Esophagus squamous epithelium (tissue), 5 donors: ENCODE measurements at places on chromosomes 7 and 10.

GRCh38 chr10:71269301-71270288, 49.5 kb upstream of the SLC29A3 start:
- peak overlapping the region; percentile 4 for H3K27ac ChIP-seq
- no peak overlapping the region for H3K4me3 ChIP-seq
- no peak for DNase-seq
- H3K27me3 ChIP-seq, result no peaks in the 10 kb centered on the region
- no peaks in the 10 kb centered on the region for H3K36me3 ChIP-seq

GRCh38 chr10:117884093-117884492, 162.6 kb downstream of the RAB11FIP2 start:
- H3K36me3 ChIP-seq, result no peaks in the 10 kb centered on the region
- no peak overlapping the region for H3K4me3 ChIP-seq
- no peak for DNase-seq

- H3K27ac ChIP-seq, result no peak overlapping the region
- H3K36me3 ChIP-seq, result no peaks in the 10 kb centered on the region
- no peak for DNase-seq
- H3K4me3 ChIP-seq, result no peak overlapping the region
- no peaks in the 10 kb centered on the region for H3K27me3 ChIP-seq
- no peaks in the 10 kb centered on the region for H3K4me1 ChIP-seq
Measured at GRCh38 chr7:138833596-138833995, 35.6 kb upstream of the ATP6V0A4 start.

DNA sequence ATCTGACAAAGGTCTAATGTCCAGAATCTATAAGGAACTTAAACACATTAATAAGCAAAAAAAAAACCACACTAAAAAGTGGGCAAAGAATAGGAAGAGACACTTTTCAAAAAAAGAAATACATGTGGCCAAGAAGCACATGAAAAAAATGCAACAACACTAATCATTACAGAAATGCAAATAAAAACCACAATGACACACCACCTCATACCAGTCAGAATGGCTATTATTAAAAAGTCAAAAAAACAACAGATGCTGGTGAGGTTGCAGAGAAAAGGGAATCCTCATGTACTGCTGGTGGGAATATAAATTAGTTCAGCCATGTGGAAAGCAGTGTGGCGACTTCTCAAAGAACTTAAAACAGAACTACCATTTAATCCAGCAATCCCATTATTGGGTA, 119.0 kb downstream of the LMBR1 start:
- H3K36me3 ChIP-seq, result no peaks in the 10 kb centered on the region
- H3K27ac ChIP-seq, result no peak overlapping the region
- H3K4me1 ChIP-seq, result no peaks in the 10 kb centered on the region
- no peaks in the 10 kb centered on the region for H3K27me3 ChIP-seq
- DNase-seq, result no peak

DNA sequence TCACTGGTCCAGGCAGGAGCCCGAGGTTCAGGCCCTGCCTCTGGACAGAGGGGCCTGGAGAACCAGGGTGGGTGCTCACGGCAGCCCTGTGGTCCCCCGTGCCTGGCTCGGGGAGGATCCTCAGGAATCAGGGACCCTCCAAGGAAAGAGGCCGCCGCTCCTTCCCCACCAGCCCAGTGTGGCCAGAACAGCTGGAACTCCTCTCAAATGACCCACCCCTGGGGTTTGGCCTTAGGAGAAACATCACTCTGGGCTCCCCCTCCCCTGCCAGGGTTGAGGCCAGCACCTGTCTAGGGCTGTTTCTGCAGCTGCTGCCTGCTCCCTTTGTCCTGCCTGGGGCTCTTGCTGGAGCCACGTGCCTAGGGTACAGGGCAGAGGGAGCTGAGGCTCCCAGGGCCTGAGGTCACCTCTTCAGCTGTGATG, 161.0 kb downstream of the RNF216 start:
- H3K27me3 ChIP-seq, result no peaks in the 10 kb centered on the region
- peaks cover 2% of the 10 kb centered on the region for H3K4me1 ChIP-seq
- H3K4me3 ChIP-seq, result no peak overlapping the region
- no peak overlapping the region for H3K27ac ChIP-seq
- no peak for DNase-seq

DNA sequence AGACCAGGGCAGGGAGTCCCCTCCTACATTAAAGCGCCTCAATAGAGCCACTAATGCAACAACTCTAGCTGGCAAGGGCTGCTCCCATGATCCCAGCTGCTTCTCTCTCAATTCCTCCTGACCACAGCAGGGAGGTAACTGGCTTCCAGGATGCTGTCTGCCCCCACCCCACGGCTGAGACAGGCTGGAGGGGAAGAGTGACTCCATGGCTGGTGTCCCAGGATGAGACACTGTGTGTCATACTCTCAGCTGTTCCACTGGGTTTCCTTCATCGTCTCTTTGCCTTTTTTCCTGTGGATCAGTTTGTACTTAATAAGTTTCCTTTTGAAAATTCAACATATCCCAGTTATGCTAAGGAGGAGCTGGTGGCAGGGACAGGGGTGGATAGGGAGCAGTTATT, 27.7 kb upstream of the MYH16 start:
- no peak for DNase-seq
- no peak overlapping the region for H3K4me3 ChIP-seq
- H3K4me1 ChIP-seq, result no peaks in the 10 kb centered on the region
- no peaks in the 10 kb centered on the region for H3K27me3 ChIP-seq
- H3K27ac ChIP-seq, result no peak overlapping the region

DNA sequence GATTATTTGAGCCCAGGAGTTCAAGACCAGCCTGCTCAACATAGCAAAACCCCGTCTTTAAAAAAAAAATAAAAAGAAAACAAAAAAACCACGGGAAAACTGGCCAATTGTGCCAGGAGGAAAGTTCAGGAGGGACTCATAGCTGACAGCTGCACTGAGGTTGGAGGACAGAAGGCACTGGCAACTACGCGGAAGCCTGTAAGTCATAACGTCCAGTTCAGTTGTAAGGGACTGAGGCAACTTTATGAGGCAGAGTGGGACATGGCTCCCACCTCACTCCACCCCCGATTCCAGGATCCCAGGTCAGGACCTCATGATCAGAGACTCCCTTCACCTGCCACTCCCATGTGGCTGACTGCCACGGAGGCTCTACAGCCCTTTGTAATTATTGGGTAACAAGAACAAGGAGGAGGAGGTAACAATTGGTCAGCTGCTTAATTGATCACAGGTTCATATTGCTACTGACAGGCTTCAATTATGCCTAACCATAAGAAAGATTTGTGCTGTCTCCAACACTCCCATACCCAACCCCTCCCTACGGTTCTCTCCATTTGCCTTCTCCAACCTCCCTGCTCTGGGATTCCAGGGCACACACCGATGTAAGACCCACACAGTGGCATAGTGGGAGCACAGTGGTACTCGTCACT, 1.9 kb upstream of the CCL24 start:
- no peaks in the 10 kb centered on the region for H3K27me3 ChIP-seq
- no peaks in the 10 kb centered on the region for H3K4me1 ChIP-seq
- no peak overlapping the region for H3K4me3 ChIP-seq
- H3K36me3 ChIP-seq, result no peaks in the 10 kb centered on the region
- DNase-seq, result no peak
- H3K27ac ChIP-seq, result no peak overlapping the region

- H3K36me3 ChIP-seq, result no peaks in the 10 kb centered on the region
- DNase-seq, result no peak
- peak overlapping the region; percentile 62 for H3K4me3 ChIP-seq
- peak overlapping the region; percentile 92 for H3K27ac ChIP-seq
- H3K27me3 ChIP-seq, result no peaks in the 10 kb centered on the region
- H3K4me1 ChIP-seq, result peaks cover 31% of the 10 kb centered on the region
Measured at GRCh38 chr10:114821915-114822443, 399 bp downstream of the FHIP2A start.
